Urinary bladder (tissue), 4 donors: ENCODE measurements at places on chromosomes 11 and 22. TPM values are rescaled to one million over a fixed set of nuclear protein-coding genes. Genes with fewer than 3 reads are reported as not detected.

MEI1 gene
- total RNA-seq = 0.95 TPM

- DNase-seq = no peak
These were observed 14.8 kb upstream of the TSPAN18 start for GRCh38 chr11:44711787-44712608.

- no peak for DNase-seq
These were observed 21.7 kb downstream of the CAVIN3 start for GRCh38 chr11:6298605-6299004.

- DNase-seq = no peak
These were observed 740 bp downstream of the EML3 start for GRCh38 chr11:62611705-62612365.
